Stimulated activated CD4-positive, alpha-beta T cell treated with anti-CD3 and anti-CD28 coated beads, Interleukin-15, amount 100 ng/mL, for 1 hour (primary cell): ENCODE measurements at places on chromosomes 1 and 21.

- no peak for DNase-seq
Observed at GRCh38 chr21:38284216-38284615, 27.4 kb downstream of the KCNJ15 start.

GRCh38 chr1:5744911-5745799 is 247.1 kb downstream of the NPHP4 start:
- no peak for DNase-seq

DNA sequence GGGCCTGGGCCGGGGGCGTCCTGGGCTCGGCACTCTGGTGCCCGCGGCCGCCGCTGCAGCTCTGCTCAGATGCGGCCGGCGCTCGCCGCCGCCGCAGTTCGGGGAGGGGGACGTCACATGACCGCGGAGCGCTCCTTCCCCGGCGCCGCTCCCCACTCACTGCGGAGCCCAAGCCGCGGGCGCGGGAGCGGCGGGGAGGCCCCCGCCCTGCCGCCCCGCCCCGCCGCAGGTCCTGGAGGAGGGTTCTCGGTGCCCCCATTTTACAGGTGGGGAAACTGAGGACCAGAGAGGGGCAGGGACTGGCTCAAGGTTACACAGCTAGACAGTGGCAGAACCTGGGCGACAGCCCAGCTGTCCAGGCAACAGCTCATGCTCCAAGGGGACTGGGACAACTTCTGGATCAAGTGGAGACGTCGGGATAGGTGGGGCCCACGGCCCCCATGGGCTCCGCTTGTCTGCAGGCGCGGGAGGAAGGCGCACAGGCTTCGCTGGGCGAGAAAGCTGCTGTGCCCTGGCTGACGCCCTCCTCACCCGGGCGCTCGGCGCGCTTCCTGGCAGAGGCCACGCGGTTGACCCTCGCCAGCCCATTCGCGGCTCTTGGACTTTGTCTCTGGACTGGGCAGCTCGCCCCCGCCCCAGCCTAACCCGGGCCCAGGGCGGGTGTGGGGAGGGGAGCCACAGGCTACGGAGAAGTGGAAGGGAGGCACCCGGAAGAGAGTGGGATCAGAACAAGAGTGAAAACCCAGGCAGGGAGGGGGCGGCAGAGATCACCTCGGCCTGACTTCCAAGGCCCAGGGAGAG is at the start of gene RAP1GAP:
Gene RAP1GAP (minus strand): TSS at position 100 of the 801 bp plus-strand sequence. CDS start 49,325 bp downstream, outside the sequence.
- no peak for DNase-seq

DNA sequence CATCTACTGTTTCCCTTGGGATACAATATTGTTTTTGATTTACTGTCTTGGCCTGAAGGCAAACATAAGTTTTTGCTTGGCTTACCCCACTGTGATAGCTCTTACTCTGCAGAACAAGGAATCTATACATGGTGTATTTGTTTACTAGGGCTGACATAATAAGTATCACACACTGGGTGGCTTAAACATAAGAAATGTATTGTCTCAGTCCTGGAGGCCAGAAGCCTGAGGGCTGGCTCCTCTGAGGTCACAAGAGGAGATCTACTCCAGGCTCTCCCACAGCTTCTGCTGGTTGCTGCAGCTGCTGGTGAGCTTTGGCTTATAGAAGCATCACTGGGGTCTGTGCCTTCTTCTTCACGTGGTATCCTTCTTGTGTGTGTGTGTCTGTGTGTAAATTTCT is 30.7 kb upstream of the IGSF5 start:
- no peak for DNase-seq

GRCh38 chr1:42034426-42034825 is 115.7 kb upstream of the HIVEP3 start:
- DNase-seq = no peak

GRCh38 chr1:36778740-36779139 is 255.6 kb downstream of the GRIK3 start:
- DNase-seq = no peak

GRCh38 chr1:114607223-114607622 is 25.8 kb upstream of the BCAS2 start:
- DNase-seq = no peak

GRCh38 chr1:154847891-154848290 is 22.2 kb downstream of the KCNN3 start:
- DNase-seq = no peak

- DNase-seq = no peak
Observed at GRCh38 chr1:153573351-153573750, 7.7 kb upstream of the S100A2 start.

DNA sequence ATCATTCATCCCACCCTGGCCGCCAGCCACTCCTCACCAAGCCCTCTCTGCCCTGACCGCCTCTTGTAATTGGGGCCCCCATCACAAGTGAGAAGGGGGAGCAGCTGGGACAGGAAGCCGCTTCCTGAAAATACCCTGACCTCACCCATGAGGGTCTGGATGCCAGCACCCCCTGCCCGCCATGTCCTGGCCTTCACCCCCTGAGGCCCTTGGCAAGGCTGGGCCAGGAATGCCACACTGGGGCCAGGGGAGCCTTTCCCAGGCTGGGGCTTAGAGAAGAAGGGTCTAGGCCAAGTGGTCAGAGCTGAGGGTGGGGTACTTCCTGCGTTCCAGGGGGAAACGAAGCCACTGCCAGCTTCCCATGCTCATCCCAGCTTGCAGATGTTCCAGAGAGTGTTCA is 60.5 kb downstream of the TAS1R2 start:
- DNase-seq = no peak

GRCh38 chr21:46093668-46094400 is 4.1 kb upstream of the COL6A2 start:
- no peak for DNase-seq

GRCh38 chr1:53552146-53552861 is 93.1 kb downstream of the DMRTB1 start:
- DNase-seq = no peak

GRCh38 chr1:92441697-92442342 is 44.9 kb downstream of the GFI1 start:
- no peak for DNase-seq

DNA sequence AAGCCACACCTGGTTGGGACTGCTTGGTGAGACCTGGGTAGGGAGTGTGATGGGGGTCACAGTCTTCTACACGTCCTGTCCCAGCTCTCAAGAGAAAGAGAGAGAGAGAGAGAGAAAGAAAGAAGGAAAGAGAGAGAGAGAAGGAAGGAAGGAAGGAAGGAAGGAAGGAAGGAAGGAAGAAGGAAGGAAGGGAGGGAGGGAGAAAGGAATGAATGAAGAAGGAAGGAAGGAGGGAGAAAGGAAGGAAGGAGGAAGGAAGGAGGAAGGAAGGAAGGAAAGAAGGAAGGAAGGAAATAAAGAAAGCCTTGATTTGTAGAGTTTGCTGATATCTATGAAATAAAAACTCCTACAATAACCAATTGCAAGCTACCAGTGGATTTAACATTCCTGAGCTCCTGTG is 28.5 kb upstream of the SOX13 start:
- no peak for DNase-seq

DNA sequence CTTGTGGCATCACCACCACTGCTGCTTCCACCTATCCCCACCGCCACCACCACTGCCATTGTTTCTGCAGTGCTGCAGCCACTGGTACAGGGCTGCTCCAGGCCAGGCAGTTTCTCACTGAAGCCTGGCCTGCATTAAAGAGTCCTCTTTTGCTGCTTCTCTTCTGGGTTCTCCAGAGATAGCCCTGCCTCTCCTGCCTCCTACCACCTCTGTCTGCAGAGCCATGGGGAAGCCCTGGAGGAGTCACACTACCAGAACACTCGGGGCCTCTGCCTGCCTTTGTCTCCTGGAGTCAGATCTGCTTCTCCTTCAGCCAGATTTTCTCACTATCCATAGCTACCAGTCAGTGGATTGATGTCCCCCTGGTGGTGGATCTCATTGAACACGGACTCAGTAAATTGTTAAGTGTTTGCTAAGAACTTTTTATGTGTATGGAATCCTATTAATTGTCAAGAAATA is 37.7 kb upstream of the DDAH1 start:
- DNase-seq = no peak

DNA sequence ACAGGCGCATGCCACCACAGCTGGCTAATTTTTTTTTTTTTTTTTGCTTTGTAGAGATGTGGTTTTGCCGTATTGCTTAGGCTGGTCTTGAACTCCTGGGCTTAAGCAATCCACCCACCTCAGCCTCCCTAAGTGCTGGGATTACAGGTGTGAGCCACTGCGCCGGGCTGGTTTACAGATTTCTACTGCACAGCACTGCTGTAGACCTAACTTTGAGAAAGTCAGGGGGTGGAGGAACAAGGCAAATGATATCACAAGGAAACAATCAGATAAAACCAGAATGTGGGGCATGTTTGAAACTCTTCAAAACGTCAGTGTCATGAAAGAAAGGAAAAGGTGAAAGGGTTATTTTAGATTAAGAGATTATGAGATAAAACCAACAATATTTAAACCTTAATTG is 45.3 kb downstream of the URB2 start:
- DNase-seq = no peak

- DNase-seq = no peak
Observed at GRCh38 chr1:195908121-195908520, 700.1 kb downstream of the KCNT2 start.

DNA sequence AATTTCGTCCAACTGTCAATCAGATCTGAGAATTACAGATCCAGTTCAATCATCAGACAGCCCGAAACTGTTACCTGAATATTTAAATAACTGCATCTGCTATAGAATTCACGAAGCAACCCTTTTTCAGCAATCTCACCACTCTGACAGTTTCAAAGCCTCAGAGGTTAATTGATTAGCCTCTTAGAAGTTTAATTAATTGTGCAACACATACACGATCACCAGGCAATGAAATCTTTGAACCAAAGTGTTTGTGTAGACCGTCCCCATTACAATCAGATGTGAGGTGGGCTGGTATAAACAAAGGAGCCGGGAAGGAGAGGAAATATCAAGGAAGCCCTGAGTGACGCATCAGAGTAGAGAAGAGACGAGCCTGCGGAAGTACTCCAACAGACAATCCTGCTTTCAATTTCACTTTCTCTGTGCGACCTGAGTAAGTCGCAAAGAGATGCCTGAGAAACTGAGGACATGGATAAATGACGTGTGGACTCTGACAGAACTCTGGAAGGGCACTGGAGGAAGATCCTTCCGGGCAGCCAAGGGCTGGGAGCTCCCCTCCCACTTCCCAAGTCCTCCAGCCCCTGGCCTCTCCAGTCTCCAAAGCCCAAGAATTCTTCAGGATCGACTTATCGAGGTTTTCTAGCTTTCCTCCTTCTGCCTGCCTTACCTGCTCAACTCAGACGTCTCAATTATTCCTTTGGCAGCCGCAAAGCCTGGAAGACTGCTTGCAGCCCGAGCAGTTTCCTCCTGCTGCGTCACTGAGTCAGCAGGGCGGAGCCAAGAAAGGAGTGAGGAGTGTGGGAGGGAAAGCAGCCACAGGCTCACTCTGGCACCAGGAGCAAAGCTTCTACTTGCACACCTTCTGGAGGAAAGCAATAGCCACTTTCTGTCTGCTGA is at the start of gene RNASEL:
Gene RNASEL (minus strand): TSS at position 757 of the 897 bp plus-strand sequence. CDS start 2,450 bp downstream, outside the sequence.
- DNase-seq = no peak

DNA sequence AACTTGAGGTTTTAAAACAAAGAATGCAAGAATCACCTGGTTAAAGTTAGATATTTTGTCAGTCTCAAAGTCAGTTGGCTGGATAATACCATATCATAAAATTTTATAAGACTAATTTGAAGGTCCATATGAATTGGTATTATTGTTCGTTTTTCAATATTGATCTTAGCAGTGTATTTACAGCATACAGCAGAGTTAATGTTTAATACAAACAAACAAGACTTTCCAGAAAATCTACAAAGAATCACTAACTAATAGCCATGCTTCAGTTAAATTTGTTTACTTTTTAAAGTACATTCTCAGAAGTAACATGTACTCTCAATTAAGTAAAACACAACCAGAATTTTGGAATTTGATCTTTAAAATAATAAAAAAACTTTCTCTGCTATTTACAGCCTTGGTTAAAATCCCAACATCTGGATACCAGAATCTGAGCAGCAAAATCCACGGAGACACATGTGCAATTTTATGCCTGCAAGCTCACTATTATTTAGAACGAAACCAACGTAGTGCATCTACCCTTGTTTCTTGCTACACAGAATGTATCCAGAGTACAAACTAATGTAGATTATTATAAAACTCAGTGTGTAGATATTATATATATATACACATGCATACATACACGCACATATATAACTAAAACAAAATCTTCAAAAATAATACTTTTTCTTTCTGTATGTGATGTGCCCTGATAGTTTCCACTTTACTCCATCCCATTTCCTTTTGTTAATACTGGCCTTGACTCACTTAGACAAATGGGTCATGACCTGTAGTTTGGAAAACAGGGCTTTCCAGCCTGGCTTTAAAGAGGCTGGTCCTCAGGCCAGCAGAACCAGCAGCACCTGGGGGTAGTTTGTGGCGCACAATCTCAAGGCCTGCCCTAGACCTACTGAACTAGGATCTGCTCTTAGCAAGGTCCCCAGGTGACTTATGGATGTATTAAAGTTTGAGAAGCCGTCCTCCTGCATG is 63.6 kb upstream of the ERG start:
- no peak for DNase-seq

GRCh38 chr1:207826557-207827487 is 75.0 kb downstream of the CD46 start:
- no peak for DNase-seq

GRCh38 chr1:36174713-36175112 is 18.8 kb downstream of the MAP7D1 start:
- no peak for DNase-seq

GRCh38 chr1:152520561-152521090 is 6.3 kb downstream of the CRCT1 start:
- DNase-seq = no peak

DNA sequence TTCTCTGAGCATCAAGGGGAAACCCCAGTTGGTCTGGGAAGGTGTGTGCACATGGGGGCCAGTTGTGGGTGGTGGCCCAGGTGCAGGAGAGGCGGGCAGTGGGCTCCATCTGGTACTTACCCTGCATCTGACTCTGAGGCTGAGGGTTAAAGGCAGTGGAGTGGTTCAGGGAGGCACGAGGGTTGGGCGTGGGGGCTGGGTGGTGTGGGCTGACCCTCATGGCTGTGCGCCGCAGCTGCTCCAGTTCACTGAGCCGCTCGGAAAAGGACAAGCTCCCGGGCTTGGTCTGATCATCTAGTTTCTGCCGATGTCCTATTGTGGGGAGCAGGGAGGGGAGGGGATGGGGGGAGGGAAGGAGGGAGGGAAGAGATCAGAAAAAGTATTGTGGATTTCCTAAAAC is 165.5 kb downstream of the CLIC6 start:
- DNase-seq = no peak

GRCh38 chr1:230745071-230745470 is 2.1 kb upstream of the CAPN9 start:
- no peak for DNase-seq

DNA sequence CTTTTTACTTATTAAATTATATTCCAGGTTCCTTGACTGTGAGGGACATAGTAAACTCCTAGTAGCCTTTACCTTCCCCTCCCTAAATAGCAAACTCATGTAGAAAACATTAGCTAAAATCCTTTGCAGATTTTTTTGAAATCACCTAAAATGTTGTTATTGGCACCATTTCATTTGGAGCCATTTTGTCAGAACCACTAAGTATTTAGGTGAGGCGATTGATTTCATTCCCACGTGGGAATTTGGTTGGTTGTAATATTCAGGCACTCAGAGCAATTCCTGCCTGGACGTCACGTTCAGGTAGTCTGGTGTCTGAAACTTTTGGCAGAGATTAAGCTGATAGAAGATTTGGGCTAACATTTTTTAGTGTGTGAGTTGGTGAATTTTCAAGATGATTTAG is 84.3 kb downstream of the CAMTA1 start:
- no peak for DNase-seq

GRCh38 chr1:205521686-205522085 is 17.2 kb downstream of the CDK18 start:
- DNase-seq = no peak

- no peak for DNase-seq
Observed at GRCh38 chr1:156550346-156550745, 22.0 kb downstream of the IQGAP3 start.

- no peak for DNase-seq
Observed at GRCh38 chr1:184376369-184376768, 10.5 kb upstream of the C1orf21 start.
